Cardiac muscle cell (in vitro differentiated cells and primary cell): ENCODE measurements at places on chromosomes 13 and 19. TPM values are rescaled to one million over a fixed set of nuclear protein-coding genes. Genes with fewer than 3 reads are reported as not detected.

The ZNF570 gene
- polyA plus RNA-seq, result 4.0 and 4.3 TPM in 2 replicates

The CLEC17A gene
- polyA plus RNA-seq, result not detected in 2 replicates

The ZNF729 gene
- polyA plus RNA-seq, result not detected in 2 replicates

The CCDC106 gene
- polyA plus RNA-seq, result 40.6 and 43.5 TPM in 2 replicates

The KCNN4 gene
- polyA plus RNA-seq, result not detected in 2 replicates

The SLC25A23 gene
- polyA plus RNA-seq, result 125 and 143 TPM in 2 replicates

The SH2D3A gene
- 1.7 and 2.0 TPM in 2 replicates for polyA plus RNA-seq

The OXGR1 gene
- not detected in 2 replicates for polyA plus RNA-seq

The RUBCNL gene
- polyA plus RNA-seq, result 0.67 and 0.74 TPM in 2 replicates

The INSR gene
- polyA plus RNA-seq, result 7.0 and 8.6 TPM in 2 replicates

The MUC16 gene
- not detected in 2 replicates for polyA plus RNA-seq

The HOMER3 gene
- 47.0 and 49.0 TPM in 2 replicates for polyA plus RNA-seq

The SOX1 gene
- polyA plus RNA-seq, result not detected in 2 replicates

The PLPPR3 gene
- polyA plus RNA-seq, result 65.7 and 92.9 TPM in 2 replicates

The ELL gene
- 14.8 and 18.2 TPM in 2 replicates for polyA plus RNA-seq

The PTH2 gene
- polyA plus RNA-seq, result 10.0 and 15.8 TPM in 2 replicates

The CGB5 gene
- polyA plus RNA-seq, result not detected in 2 replicates

The SPC24 gene
- 7.1 and 25.8 TPM in 2 replicates for polyA plus RNA-seq

The RUVBL2 gene
- polyA plus RNA-seq, result 128 and 167 TPM in 2 replicates
